ENCODE measurements at places on chromosomes 12 and 14. TPM values are rescaled to one million over a fixed set of nuclear protein-coding genes. Genes with fewer than 3 reads are reported as not detected.

Gene TAC3
- total RNA-seq = 0.33 TPM

Gene DNAI7
- 1.1 TPM for total RNA-seq

- DNase-seq = no peak
Observed at GRCh38 chr12:111412830-111413441, 7.2 kb downstream of the SH2B3 start.

DNA sequence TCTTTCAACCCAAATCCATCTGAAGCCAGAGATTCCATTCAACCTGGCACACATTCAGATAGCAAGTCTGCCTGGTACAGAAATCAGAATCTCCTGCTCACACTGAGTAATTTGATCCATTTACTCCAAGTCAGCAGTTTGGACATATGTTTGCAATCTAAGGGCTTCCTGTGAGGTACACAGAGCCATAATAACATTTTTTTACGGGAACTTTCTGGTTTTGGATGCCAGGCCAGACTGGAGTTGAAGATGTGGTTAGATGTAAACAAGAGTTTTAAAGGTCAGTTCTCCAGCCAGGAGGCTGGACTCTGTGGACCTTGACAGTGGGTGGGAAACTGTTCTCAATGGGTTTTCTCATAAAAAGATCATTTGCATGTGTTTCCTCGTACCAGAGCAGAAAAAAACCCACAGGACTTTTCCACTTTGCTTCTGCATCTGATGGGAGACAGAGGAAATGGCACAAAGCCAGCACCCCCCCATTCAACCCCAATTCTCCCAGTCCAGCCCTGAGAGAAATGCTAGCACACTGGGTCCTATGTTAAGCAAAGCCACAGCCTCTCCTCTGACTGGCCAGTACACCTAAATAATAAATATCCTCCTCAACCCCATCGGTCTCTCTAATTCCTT lies 17.7 kb upstream of the TSPAN11 start:
- DNase-seq = no peak
